Activated CD4-positive, alpha-beta memory T cell treated with anti-CD3 and anti-CD28 coated beads for 36 hours (primary cell): ENCODE measurements at places on chromosomes 4 and X. TPM values are rescaled to one million over a fixed set of nuclear protein-coding genes. Genes with fewer than 3 reads are reported as not detected.

Gene STEEP1
- 20.4 TPM for total RNA-seq

Gene GDPD2
- not detected for total RNA-seq

DNA sequence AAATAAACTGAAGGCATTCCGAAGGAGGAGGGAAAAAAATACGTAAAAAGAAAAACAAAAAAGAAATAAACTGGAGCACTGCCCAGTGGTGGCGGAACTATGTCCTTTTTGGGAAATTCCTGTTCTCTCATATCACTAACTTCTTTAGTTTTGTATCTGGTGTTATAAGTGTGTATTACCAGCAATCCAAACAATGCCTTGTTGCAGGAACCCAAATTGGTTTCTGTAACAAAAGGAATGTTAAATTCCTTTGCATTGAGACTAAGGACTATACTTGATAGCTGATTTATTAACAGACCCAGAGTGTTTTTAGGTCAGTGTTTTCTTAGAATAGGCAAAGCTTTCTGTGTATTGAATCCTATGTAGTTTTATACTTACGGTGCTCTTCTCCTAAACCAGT lies 6.6 kb downstream of the CCNG2 start:
- H3K27me3 ChIP-seq, result no peaks in the 10 kb centered on the region
- H3K4me3 ChIP-seq, result no peak overlapping the region
- H3K27ac ChIP-seq, result no peak overlapping the region

DNA sequence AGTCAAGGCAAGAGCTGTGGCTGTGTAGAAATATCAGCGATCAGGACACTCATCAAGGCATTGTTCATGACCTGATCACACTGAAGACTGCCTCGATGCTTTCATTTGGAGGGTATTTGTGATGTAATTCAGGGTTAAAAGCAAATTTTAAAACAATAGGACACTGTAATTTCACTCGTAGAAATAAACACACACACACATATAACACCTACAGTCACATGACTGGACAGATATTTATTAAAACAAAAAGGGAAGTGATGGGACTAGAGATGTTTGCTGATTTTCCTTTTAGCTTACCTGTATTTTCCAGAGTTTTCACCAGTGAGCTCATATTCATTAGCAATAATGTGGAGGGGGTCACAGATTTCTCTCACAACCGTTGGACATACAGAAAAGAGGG lies 51.1 kb upstream of the KDR start:
- peaks cover 1% of the 10 kb centered on the region for H3K27me3 ChIP-seq
- DNase-seq, result no peak
- no peaks in the 10 kb centered on the region for H3K36me3 ChIP-seq
- no peak overlapping the region for H3K4me3 ChIP-seq
- H3K27ac ChIP-seq, result no peak overlapping the region
